ENCODE measurements at places on chromosomes 1 and 21.

DNA sequence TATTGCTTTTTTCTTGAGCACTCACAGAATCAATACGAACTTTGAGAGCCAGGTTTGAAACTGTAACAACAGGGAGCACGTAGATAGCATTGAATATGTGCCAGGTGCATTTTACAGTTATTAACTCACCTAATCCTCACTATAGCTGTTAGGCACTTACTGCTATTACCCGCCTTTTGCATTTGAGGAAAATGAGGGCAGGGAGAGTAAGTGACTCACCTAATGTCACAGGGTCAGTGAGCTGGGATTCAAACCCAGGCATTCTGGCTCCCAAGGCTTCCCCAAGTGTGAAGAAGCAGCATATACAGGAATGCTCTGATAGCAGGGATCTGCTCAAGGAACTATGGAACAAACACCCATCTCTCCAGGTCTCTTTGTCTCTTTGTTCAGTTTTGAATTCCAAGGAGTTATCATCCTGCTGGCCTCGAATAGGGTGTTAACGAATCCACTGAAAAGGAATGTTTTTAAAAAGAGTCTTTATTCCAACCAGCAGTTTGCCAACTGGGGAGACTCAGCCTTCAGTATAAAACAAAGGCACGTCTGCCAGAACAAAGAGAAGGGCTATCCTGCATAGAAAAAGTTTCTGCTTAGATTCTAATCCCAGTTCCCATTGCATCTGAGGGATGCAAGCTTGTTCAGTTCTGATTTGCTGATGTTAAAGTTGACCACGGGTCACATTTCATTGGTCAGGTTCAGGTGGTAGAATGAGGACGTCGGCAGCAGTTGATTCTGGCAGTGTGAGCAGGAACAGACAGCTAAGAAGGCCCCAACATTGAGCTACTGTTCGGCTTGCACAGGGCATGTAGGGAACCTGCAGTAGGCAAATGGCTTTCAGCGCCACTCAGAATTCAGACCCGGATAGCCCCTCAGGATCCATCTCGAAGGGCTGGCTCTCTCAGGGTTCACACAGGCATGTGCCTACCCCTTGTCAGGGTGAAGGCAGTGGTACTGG is 22.1 kb downstream of the TRIM67 start:
- DNase-seq = no peak

- DNase-seq = no peak
These were observed 465.6 kb downstream of the CAMTA1 start for GRCh38 chr1:7250597-7251453.

- no peak for DNase-seq
These were observed 212.8 kb downstream of the PBX1 start for GRCh38 chr1:164771619-164772361.

DNA sequence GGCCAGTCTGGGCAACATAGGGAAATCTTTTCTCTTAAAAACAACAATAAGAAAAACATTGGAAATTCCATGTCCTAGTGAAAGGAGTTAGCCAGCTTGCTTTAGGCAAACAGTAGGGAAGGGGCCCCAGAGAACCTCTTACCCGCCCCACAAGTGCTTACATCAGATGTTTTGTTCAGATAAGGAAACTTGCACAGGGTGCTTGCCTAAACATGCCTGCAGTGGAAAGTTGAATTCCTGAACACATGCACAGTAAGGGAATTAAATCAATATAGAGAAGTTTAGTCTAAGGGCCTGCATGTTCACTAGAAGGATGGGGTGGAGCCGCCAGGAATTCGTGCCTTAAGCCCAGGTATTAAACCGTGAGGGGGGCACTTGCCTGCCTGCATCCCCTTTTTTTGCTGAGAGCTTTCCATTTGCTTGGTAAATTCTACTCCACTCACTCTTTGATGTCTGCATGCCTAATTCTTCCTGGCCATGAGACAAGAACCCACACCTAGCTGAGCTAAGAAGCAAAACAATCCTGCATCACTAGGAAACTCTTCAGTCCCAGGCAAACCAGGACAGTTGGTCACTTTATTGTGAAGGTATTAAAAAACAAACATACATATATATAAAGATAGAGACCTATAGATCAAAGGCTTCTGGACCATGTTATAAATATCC is 499.0 kb downstream of the SIPA1L2 start:
- no peak for DNase-seq

DNA sequence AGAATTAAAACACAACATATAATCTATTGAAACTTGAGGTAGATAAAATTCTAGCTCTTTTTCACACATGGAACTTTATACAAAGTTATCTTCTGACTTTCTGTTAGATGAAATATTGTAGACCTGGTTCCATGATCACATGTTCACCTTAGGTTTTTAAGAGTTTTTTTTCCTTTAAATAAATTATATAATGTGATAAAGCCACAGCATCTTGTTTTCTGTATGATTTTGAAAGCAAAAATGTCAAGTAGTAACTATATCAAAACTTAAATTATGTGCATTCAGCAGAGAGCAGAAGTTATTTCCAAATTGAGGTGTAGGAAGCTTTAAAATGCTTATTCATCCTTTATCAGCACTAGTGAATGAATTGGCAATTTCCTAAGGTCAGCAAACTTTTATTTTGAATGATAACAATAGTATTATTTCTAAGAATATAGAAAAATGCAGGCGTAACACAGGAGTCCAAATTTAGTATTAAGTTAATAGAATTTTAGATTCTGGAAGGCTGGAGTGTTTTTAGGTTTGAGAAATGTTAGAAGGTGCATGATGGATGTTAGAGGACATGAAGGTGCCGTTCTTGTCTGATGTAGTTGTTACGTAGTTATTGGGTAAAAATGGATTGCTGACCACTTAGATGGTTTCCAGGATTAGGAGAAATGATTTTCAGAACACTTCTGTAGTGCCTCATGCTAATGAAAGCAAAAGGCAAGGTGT is 17.5 kb downstream of the BACH1 start:
- DNase-seq = no peak

DNA sequence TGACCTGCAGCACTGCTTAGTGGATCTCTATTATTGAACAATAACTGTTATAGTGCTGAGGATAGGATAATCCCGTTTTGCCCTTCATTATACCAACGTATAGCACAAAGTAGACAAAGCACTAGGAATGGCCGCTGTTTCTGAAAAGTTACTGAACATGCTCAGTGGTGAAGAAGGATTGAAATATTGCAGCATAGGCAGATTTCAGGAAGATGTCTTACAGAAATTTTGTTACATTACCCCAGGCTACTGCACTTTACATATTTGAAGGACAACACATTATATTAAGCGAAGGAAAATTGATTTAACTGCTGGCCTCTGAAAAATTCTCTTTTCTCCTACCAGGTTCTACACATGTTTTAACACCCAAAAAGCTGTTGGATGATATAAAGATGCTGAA is 48.5 kb downstream of the AKNAD1 start:
- DNase-seq = no peak

DNA sequence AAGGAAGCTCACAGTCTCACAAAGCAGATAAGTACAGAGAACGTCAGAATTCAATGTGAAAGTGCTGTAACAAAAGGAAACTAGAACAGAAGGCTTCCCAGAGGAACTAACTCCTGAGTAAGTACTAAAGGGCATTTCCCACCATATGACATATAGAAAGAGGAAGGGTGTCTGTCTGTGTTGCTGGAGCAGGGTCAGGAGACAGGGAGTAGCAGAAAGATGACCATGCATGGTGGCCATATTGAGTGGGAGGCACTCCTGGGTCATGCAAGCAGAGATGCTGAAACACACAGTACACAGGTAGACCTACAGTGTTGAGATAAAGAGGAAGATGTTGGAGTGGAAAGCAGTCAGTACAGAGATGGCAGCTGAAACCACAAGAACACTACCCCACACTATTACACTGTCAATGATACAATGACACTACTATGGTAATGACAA is 47.3 kb downstream of the SLC25A24 start:
- DNase-seq = no peak

DNA sequence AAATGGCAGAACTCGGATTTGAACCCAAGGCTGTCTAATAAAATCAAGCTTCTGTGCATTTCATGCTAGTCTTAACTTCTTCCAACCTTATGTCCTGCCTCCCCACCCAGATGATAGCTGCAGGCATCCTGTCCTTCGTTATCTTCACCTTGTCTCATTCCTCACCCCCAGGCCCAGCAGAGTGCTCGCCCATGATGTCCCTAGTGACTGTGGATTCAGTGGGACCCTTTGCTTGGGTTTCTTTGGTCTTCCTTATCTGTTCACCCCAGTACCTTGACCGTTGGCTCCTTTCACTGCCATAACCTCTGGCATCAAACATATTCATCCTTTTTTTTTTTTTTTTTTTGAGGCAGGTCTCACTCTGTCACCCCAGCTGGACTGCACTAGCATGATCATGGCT is 5.6 kb upstream of the BSDC1 start:
- no peak for DNase-seq

All from stimulated activated CD4-positive, alpha-beta T cell treated with anti-CD3 and anti-CD28 coated beads, Interleukin-15, amount 100 ng/mL, for 24 hours (primary cell).